NCI-H446 (cell line): ENCODE measurements at places on chromosomes 1 and 21.
A peak's percentile ranks its signal among the peaks of the same experiment; 100 is the strongest.

- DNase-seq: peak; percentile 3
Measured at GRCh38 chr1:155729031-155729898, 40.4 kb downstream of the DAP3 start.

GRCh38 chr1:17933971-17934370 lies 173.6 kb upstream of the IGSF21 start:
- no peak for DNase-seq

DNA sequence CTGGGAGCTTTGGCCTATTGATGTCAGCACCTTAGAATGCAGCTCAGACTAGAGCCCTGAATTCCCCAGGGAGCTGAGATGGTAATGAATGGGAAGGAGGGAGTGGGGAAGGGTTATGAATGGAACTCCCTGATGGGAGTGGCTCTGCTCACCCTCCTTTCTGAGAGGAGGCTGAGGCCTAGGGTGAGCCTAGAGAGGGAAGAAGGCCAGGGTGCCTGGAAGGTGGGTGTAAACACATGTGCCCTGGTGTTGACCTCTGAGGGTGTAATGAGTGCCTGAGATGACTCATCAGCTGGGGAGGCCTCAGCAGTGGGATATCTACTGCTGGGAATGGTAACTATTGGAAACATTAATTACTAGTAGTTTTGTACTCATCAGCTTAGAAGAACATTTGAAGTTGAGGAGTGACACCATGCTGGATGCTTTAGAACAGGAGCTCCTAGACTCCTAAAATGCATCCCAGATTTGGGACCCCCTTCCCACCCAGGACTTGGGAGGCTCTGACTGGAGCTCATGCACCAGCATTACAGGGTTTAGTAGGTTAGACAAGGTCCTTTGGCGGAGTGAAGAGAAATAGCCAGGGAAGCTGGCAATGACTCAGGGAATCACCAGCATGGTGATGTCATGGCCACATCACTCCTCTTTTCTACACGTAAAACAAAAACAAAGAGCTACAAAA lies 16.0 kb upstream of the PIGV start:
- DNase-seq: no peak

DNA sequence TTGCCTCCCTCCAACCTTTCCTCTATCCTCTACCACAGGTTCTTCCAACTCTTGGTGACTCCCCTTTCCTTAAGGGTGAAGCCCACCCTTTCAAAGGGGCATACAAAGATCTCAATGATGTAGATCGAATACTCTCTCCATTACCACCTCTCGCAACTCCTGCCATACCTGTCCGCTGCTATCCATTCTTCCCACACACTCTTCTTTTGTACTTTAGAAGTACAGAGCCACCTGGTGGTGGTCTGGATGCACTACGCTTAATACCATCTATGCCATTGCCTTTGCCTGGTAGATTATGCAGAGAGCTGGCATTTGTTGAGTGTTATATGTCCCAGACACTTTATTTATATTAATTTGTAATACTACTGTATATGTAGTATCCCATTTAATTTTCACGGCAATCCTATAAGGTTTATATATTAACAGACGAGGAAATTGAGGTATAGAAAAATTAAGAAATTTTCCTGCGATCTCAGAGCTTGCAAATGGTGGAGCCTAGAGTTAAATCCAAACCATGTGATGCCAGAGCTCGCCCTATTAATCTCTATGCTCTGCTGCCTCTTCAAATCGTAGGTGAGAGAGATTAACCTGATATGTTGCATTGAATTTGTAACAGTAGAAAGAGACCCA lies 22.9 kb downstream of the TSHB start:
- peak; percentile 68 for DNase-seq

DNA sequence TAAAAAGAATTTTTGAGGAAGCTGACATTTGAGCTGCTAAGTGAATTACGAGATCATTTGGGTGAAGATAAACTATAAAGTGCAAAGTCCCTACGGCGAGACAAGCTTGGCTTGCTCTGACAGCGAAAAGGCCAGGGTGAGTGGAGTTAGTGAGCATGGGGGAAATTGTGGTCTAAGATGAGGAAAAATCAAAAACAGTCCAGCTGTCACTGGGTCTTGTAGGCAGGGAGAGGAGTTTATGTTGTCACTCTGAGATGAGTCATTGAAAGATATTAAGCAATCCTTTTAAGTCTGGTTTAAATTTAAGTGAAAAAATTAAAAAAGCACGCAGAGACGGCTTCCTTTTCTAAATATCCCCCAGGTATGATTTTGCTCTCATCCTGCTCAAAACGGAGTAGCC lies 601.9 kb downstream of the MRPL39 start:
- no peak for DNase-seq

DNA sequence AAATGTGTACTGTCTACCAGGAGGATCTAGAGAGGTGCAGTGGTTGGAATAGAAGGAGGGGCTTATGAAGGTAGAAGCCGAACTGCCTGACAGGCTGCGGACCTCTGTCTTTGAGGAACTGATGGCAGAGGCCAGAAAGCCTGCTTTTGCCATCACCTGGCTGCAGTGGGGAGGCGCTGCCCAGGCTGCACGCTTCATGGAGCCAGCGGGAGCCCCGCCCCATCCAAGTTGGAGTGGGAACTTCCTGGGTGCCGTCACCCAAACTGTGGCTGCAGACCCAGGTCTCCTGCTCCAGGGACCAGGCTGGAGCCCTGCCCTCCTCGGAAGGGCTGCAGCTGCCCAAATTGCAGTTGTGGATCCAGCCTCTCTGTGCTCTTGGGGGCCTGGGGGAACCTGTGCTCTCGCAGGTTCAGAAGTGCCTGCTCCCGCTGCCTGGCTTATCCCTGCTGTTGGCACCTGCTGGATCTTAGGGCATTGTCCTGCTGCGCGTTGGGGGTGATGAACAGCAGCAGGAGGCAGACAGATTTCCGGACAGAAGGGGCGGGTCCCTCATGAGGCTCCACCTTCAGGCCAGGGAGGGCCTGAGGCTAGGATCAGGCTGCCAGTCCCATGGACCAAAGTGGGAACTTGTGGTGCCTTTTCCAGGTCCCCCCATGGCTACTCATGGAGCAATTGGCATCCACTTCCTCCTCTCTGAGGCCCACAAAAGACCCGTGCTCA lies 118.0 kb upstream of the PLPPR4 start:
- DNase-seq: no peak

GRCh38 chr1:59689730-59690129 lies 125.0 kb upstream of the HOOK1 start:
- no peak for DNase-seq

DNA sequence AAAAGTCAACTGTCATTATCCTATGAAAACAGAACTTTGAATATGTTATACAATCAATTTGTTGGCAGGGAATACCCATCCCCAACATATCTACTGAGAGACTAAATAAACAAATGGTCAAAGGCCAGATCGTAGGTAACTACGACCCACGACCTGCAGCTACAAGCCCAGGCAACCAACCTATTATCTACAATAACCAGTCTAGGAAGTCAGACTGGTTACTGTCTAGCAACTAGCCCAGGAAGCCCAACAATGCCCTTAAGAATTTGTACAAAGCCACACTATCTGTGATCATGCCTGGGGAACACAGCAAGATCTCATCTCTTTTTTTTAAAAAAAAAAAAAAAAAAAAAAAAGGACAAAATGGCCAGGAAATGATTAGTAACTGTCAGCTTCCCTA lies 58.7 kb downstream of the SMYD3 start:
- no peak for DNase-seq

DNA sequence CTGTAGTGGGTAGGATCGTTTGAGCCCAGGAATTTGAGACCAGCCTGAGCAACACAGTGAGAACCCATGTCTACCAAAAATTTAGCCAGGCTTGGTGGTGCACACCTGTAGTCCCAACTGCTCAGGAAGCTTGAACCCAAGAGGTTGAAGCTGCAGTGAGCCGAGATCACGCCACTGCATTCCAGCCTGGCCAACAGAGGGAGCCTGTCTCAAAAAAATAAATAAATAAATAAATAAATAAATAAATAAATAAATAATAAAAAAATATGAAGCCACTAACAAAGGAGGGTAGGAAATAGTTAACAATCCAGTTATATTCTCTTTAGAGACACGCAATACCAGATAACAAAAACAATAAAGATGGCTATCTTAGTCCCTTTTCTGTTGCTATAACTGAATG lies 11.9 kb upstream of the CBR3 start:
- DNase-seq: no peak

DNA sequence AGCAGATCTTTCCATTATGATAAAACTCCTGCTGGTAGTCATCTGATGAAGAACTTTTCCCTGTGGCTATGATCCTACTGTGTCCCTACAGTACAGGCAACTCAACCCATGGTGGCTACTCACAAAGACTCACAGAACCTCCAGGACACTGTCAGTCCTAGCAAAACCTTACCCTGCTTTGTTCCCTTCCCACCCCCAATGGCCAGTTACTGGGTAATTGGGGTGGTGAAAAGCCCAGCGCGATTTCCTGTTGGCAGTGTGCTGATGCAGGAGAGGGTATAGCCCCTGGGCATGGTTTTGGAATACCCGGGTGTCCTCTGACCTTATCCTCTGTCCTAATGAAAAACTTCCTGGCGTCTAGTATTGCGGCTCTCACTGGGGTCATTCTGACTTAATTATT lies 533 bp upstream of the RGL1 start:
- no peak for DNase-seq

- peak; percentile 63 for DNase-seq
Measured at GRCh38 chr1:33338440-33339211, 17.7 kb upstream of the A3GALT2 start.

DNA sequence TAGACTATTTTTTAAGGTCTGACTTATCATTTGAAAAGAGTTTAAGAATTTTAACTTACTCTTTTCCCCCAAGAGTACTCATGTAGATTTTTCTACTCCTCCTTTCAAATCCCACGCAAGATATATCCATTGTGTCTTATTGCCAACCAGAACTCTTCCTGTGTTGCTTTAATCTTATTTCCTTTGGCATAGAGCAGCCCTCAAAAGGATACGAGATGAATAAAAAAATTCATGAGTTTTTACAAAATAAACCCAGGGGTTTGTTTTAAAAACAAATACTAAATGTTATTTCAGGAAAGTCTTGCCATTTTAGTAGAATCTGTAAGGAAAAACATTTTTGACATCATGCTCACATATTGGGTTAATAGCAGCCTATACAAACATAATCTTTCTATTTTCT lies 543.2 kb upstream of the CXADR start:
- no peak for DNase-seq

- no peak for DNase-seq
Measured at GRCh38 chr1:203182387-203182953, 4.0 kb downstream of the CHI3L1 start.

GRCh38 chr1:20771780-20772179 lies 15.3 kb downstream of the HP1BP3 start:
- no peak for DNase-seq

- no peak for DNase-seq
Measured at GRCh38 chr1:188660572-188660971, 1817.1 kb downstream of the BRINP3 start.

DNA sequence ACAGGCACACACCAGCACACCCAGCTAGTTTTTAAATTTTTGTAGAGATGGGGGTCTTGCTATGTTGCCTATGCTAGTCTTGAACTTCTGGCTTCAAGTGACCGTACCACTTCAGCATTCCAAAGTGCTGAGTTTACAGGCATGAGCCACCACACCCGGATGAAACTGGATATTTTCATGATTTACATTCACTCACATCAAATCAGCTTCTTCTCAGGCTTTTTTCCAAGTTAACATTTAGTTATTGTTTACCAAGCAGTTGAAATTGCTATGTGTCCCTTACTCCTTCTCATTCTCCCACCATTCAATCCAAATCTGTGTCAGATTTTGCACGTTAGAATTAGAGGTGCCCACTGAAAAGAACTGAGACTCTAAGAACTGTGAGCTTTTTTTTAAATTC lies 18.4 kb downstream of the RIT1 start:
- DNase-seq: no peak

- DNase-seq: peak; percentile 83
Measured at GRCh38 chr1:230540421-230541155, 101.7 kb upstream of the COG2 start.

- DNase-seq: no peak
Measured at GRCh38 chr1:7253118-7253480, 467.8 kb downstream of the CAMTA1 start.

DNA sequence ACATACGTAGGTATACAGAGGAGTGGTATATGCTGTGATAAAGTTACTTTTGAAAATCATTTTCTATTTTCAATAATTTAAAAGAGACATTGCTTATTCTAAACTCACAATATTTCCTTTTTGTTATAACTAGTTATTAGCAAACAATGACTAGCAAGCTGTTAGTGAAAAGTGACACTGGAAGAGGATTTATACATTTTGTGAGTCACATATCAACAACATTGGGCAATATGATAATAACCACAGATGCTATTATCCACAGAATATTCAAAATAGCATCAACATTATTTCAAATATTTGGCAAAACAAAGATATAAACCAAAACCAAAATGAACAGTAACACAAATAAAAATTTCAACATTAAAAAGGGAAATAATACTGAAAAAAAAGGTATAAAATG lies 104.0 kb upstream of the HP1BP3 start:
- no peak for DNase-seq

GRCh38 chr1:171455967-171456366 lies 29.4 kb upstream of the PRRC2C start:
- no peak for DNase-seq

- no peak for DNase-seq
Measured at GRCh38 chr1:5572794-5573193, 419.4 kb downstream of the NPHP4 start.

- no peak for DNase-seq
Measured at GRCh38 chr1:67484492-67484891, 54.3 kb upstream of the SERBP1 start.

DNA sequence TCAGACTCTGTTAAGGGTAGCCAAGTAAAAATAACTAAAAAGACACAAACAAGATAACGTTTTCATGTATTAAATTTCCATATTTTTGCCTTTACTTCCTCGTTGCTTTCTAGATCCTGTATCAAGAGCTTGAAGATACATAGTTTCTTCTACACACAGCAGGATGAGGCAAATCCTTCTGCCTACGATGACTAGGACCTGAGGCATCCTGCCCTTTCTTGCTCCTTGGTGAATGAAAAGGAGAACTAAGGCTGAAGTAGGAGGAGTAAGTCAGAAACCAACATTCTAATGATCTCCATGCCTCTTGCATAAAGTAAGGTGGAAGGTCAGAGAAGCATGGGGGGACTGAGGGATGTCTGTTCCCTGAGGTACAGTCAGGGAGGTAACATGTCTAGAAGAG lies 102.6 kb downstream of the GPATCH2 start:
- DNase-seq: no peak

DNA sequence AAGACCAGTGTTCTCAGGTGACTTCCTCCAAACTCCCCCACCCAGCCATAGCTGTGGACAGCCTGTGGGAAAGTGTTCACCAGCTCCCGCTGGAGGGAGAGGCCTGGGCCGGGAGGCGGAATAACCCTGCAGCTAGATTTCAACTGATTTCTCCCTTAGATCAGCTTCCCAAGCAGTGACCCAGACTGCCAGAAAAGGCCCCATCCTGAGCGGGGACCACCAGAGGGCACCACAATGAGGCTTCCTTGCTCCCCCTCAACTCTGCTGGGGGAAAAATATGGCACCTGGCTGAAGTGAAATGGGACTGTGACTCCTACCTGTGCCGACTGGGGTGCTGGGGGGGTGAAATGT lies 50.8 kb downstream of the RHBG start:
- DNase-seq: no peak

GRCh38 chr21:36463204-36463603 lies 16.7 kb downstream of the CLDN14 start:
- DNase-seq: no peak

- no peak for DNase-seq
Measured at GRCh38 chr1:220451532-220451931, 76.4 kb upstream of the MARK1 start.
